Stimulated activated CD4-positive, alpha-beta T cell treated with anti-CD3 and anti-CD28 coated beads, Interleukin-1b, Interleukin-23, amount 100 ng/mL, for 24 hours (primary cell): ENCODE measurements at places on chromosomes 16 and 17.

- DNase-seq, result peak; percentile 49
Measured at GRCh38 chr16:50696575-50697420, 3.4 kb downstream of the NOD2 start.

- DNase-seq, result no peak
Measured at GRCh38 chr17:57276621-57277020, 20.3 kb downstream of the MSI2 start.

- no peak for DNase-seq
Measured at GRCh38 chr16:68069511-68070248, 15.5 kb upstream of the NFATC3 start.

DNA sequence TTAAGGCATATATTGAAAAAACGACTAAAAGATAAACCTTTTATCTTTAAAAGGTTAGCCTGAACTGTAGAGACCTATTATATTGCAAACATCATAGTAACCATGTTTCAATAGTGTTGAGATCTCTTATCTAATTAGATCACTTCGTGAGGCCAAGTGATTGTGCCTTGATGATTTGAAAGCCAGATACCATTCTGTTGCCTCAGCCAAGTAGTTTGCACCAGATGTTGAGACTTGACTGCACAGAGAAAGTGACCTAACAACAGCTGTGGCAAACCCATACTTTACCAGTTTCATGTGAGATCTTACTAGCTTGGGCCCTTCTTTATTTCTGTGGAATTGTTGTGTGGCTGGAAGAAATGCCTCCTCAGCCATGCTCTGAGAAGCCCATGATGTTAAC is 717.3 kb downstream of the KCNJ2 start:
- no peak for DNase-seq

DNA sequence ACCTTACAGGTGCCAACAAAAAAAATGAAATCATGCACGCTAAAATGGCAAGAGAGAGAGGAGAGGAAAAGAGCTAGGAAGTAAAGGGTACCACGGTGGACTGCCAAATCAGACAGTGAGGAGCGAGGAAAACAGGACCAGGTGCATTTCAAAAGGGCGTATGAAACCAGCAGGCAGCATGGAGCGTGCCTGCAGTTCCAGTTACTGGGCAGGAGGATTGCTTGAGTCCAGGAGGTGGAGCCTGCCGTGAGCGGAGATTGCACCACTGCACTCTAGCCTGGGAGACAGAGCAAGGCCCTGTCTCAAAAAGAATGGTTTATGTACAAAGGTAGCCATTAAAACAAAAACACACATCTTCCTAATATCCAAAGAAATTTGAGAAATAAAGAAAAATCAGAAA is 16.4 kb downstream of the USP36 start:
- DNase-seq, result no peak

DNA sequence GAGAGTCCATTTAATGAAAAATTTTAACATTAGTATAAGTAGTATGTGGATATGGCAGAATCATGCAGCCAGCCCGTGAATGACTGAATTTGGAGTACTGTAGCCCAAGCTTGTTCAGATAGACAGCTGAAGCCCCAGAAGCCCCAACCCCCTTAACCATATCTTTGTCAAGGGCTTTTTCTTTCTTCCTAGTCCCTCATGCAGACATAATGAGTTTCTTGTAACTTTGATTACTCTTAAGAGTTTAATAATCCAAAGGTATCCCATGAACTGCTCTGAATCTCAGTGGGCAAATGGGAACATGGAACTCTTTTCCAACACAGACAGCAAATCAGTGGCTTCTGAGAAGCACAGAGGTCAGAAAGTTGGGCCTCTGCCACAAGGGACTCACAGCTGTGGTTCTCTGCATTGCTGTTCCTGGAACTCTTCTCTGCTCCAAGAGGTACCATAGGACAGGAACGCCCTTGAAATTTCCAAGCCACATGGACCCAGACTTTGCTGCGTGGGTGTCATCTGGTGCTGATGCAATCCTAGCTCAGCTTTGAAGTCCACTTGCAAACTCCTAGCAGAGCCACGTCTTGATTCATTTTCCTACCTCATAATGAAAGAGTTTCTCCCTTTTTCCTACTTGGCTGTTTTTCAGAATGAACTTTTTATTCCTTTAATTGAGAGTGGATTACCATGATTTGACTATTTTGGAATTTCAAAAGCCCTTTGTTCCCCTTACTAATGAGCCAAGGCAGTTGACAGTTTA is 18.1 kb downstream of the LYRM1 start:
- DNase-seq, result no peak

DNA sequence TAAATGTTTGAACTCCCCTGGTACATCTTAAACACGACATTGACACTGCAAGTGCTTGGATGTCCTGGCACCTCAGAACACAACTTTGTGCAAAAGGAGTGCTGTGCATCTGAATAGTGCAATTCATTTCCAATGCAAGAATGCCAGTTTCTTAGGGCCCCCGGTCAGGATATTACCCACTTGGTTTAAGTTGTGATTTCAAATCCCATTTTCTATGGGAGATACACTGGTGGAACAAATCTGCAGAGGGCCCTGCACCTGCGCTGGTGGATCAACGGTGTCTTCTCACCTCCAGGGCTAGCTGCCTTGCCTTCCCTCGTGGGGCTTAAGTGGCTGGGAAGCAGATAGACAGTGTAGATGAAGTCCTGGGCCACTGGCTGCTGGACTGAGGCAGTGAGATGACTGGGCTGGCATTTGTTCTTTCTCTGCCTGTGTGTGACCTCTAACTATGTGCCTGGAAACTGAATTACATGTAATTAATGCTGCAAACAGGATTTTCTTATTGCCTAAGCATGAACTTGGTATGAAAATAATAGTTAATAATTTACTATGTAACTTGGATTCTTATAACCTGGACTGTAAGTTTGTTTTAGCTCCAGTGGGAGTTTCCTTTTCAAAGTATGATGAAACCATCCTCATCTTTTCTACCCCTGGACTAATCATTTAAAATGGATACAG is 20.9 kb downstream of the HAPSTR1 start:
- no peak for DNase-seq

- DNase-seq, result no peak
Measured at GRCh38 chr16:51306886-51307595, 156.0 kb upstream of the SALL1 start.

DNA sequence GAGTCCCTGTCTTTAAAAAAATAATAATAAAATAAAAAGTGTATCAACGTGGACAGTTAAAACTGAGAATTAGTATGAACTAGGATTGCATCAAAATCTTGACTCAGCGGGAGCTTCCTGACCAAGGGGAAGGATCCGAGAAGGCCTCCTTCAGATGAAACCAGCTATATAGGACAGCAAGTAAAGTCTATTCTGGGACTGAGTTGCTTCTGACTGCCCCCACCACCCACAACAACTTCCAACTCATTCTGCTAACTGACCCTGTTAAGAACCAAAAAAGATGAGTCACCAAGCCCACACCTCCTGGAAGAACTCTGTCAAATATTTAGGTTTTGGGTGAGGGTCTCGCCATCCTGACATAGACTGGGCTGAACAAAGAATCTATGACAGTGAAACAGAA is 24.9 kb downstream of the MPP3 start:
- no peak for DNase-seq

DNA sequence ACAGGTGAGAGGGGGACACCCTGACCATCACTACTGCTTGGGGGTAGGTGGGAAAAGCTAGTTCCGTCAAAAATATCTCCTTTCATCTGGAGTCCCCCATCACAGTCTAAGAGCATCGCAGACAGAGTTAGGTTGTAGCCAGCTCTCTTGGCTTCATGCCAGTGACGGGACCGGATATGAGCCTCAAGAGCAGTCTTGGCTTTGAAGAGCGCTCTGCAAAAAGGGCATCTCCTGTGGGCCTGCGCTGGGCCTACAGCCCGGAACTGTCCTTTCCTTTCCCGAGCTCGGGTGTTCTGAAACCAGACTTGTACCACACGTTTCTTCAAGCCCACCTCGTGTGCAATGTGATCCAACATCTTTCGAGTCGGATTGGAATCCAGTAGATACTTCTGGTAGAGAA is 253.6 kb downstream of the ZFHX3 start:
- DNase-seq, result no peak
